ENCODE measurements at places on chromosomes 5 and 9. TPM values are rescaled to one million over a fixed set of nuclear protein-coding genes. Genes with fewer than 3 reads are reported as not detected.
A peak's percentile ranks its signal among the peaks of the same experiment; 100 is the strongest.

- DNase-seq = no peak
Measured at GRCh38 chr9:130993303-130994030, 15.5 kb upstream of the LAMC3 start.

SHISAL2B gene
- 3.9 TPM for total RNA-seq

CREBRF gene
- 3.5 TPM for total RNA-seq

TAS2R1 gene
- total RNA-seq = 0.31 TPM

- DNase-seq = no peak
Measured at GRCh38 chr5:77066823-77067442, 20.2 kb downstream of the ZBED3 start.

DNA sequence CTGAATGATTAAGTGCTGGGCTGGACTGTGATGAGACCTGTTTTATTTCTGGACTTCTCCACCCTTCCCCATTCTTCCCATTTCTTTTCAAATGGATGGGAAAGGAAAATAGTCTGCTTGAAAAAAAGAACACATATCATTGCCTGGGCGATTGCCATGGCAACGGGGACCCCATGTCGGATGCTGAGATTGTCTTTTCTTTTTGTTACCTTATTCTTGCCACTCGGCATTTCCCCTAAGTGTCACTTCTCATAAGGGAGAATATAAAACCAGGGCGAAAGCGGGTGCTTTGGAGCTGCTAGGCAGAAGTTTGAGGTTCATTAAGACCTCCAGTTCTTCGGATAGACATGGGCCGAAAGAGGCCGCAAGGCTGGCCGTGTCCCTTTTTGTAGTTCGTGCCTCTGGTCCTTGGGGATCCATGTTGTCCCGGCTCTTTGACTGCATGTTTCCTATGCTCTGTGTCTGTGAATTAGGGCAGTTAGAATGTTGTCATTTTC is 763 bp downstream of the FGD3 start:
- no peak for DNase-seq

CHSY3 gene
- total RNA-seq = 2.3 TPM

GRCh38 chr9:75739884-75740611 is 150.4 kb upstream of the PCSK5 start:
- no peak for DNase-seq

GRCh38 chr5:84599964-84600363 is 215.3 kb upstream of the EDIL3 start:
- peak; percentile 59 for DNase-seq

DNA sequence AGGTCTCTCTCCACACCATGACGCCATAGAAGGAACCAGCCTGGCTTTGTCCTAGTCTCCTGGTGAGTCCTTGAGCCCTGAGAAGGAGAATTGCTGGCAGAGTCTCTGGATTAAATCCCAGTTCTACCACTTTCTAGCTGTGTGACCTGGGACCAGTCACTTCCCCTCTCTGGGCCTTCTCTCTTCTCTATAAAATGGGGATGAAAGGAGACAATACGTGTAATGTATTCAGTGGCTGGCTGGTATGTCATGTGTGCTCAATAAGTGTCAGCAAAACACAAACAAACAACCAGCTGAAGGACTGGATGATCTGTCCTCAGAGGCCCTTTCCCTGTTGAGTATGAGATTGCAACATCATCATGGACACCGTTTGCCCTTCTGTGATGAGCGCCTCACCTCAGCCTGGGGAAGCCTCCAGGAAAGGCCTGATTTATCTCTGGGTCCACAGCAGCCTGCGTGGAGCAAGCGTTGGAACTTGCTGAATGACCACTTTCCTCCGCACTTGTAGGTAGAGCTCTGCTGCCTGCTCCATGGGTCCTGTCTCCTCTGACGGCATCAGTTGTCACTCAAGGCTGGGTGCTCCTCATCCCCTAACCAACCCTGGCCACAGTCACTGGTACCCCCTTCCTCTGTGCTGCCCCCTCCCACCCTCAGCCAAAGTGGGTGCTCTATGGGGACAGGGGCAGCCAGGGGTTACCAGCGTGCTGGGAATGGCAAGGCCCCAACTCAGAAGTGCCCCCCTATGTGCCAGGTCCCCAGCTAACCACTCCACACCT is 3.6 kb upstream of the NR5A1 start:
- DNase-seq = no peak

DNA sequence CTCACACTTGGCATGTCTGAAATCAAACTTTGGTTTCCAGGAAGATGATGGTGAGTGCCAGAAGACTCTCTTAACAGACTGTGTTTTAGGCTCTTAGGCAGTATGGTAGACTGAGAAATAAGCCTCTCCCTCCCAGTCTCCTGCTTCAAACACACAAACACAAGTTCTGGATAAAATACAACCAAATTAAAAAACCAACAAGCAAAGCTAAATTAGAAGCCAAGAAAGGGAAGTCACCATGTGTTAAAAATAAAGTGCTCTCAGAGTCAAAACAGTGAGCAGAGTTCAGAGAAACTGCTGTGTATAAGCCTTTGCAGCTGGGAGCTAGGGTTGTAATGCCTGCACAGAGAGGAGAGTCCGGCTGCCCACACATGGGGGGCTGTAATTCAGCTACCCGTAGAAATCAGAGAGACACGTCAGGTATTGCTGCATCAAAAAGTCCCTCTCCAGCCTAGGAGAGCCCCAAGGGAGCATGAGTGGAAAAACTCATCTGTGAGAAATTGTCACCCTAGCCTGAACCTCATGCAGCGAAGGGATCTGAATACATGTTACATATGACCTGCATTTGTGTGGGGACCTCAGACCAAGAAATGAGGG is 62.6 kb downstream of the ANGPTL2 start:
- no peak for DNase-seq

SLCO4C1 gene
- 6.7 TPM for total RNA-seq

DNA sequence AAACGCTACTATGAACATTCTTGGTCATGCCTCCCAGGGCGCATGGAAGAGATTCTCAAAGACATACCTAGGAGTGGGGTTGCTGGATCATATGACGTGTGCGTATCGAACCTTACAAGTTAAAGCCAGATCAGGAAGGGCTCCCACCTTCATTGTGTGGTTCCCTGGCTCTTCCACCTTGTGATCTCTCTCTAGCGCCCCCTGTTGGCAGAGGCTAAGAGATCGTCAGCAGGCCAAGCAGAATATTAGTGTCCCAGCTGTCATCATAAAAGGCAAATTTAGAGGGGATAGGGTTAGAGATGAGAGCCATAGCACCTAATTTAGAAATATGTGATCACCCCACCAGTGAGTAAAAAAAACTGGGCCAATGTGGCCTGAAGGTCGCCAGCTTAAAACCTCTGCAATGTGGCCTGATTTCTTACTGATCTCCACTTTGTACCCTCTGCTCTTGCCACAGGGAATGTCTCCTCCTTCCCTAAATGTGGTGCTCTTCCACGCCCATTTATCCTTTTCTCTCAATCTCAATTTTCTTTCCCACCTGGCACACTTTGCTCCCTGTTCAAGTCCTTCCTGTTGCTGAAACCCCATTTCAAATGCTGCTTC is 91.7 kb upstream of the SHB start:
- peak; percentile 91 for DNase-seq

DNA sequence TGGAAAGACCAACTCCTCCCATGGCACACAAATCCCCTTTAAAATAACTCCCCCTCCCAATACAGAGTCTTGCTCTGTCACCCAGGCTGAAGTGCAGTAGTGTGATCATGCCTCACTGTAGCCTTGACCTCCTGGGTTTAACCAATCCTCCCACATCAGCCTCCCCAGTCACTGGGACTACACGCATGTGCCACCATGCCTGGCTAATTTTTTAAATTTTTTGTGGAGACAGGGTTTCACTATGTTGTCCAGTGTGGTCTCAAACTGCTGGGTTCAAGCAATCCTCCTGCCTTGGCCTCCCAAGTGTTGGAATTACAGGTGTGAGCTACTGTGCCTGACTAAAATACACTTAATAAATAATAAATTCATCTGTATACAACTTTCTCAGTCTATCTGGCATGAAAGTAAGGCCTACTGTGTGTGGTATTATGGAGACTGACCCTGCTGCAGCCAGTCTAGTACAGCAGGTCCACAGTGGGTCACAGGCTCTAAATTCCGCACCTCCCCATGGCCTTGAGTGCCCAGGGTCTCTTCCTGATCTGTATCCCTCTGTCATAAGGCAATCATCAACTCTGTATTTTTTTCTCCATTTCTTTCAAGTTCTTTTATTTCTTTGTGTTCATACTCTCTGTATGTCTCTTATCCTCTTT is 169.4 kb downstream of the MAPKAP1 start:
- DNase-seq = no peak

DNA sequence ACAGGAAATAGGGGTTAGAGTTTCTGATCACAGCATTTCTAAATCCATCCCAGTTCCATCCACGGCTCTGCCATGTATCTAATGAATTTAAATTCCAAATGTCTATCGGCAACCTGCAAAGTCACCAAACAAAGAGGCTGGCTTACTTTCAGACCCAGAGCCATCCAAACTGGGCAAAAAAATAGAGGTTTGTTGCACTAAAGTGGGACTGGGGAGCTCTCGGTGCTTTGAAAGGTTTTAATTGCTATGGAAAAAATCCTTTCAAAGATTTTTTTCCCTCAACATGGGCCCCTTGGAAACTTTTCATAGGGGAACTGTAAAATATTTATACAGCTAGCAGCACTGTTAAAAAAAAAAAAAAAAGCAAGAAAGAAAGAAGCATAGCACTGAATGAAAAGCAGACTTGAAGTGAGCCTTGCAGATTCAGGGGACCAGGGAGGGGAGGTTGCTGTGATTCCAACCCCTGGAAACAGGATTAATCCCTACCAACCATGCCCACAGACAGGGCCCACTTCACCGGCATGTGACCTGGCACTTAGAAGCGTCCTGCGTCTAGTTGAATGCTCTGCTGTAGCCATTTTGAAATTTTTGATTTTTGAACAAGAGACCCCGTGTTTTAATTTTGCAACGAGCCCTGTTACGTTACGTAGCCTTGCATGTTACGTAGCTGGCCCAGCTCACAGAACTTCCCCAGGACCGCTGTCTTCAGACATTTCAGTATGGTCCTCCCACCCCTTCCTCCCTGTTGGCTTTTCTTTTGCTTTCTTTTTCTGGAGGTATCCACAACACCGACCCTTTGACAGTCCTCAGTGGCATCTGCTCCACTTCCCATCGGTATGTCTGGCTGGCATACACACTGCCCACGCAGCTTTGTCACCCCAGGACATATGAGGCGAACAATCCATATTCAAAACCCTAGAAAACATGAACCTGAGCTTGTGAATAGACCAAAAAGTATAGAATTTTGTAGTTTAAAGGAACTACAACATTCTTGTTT is 105.3 kb upstream of the NFIB start:
- DNase-seq = no peak

ZDHHC11 gene
- 21.8 TPM for total RNA-seq

DNA sequence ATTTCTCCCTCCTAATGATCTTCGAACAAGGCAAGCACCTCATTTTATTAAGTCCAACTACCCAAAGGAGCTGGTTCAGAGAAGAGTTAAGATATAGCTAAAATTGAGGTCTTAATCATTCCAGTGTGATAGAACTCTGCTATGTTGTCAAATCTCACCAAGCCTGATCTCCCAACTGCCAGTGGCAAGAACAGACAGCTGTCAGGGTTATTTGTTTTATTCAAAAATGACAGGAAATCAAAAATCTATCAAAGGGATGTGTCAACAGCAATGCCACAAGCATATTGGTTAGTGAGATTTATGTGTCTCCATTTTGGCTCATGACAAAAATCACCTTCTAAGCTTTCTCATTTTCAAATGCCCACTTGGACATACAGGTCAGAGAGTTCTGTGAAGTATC is 74.5 kb downstream of the PRELID2 start:
- DNase-seq = no peak

DNA sequence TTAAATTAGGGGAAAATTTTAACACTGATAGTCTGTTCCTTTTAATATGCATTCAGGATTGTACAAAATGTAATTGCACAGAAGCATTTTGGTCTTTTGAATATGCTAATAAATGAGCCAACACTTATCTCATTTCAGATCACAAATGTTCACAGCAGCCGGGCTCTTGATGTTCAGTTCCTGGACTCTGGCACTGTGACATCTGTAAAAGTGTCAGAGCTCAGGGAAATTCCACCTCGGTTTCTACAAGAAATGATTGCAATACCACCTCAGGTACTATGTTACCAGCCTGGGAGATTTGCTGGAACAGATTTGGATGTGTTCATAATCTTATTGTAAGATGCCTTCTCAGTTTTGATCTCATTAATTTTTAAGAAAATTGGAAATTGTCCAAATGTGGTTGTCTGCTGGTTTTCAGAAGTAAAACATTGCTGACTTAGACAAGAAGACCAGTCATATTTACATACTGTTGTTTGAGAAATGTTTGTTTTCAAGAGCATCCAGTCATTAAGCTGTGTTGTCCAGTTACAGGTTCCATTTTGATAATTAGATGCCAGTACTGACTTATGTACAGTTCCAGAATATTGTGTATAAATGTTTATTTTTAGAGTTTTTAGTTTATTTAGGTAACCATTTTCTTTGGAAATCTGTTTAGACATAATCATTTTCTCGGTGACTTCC is 23.0 kb upstream of the TMOD1 start:
- no peak for DNase-seq

GRCh38 chr5:124575725-124576124 is 170.7 kb downstream of the ZNF608 start:
- DNase-seq = no peak

EIF4EBP3 gene
- total RNA-seq = not detected

RLN1 gene
- total RNA-seq = 1.2 TPM

CARD9 gene
- 0.49 TPM for total RNA-seq

SHROOM1 gene
- 4.3 TPM for total RNA-seq

GRCh38 chr9:135744333-135745070 is 42.5 kb downstream of the KCNT1 start:
- no peak for DNase-seq

SPINK6 gene
- not detected for total RNA-seq
